Bronchus fibroblast of lung (primary cell): ENCODE measurements at places on chromosomes 6 and 20. TPM values are rescaled to one million over a fixed set of nuclear protein-coding genes. Genes with fewer than 3 reads are reported as not detected.

Gene MTG2
- 23.3 and 24.5 TPM in 2 replicates for total RNA-seq

Gene TMEM200A
- total RNA-seq = 3.4 and 4.2 TPM in 2 replicates

Gene SLPI
- not detected in 2 replicates for total RNA-seq

Gene WFDC2
- not detected in 2 replicates for total RNA-seq

Gene AGPAT4
- total RNA-seq = 5.5 and 6.2 TPM in 2 replicates

Gene PRRT1
- 0.15 and 0.17 TPM in 2 replicates for total RNA-seq

Gene HEY2
- total RNA-seq = not detected in 2 replicates

Gene LY6G6F
- total RNA-seq = not detected in 2 replicates

Gene NKX2-2
- total RNA-seq = not detected in 2 replicates

Gene ADGRF5
- under 0.01 TPM in 2 replicates for total RNA-seq

Gene CCN6
- under 0.01 TPM in 1 of 2 replicates, not detected in the other for total RNA-seq

Gene BPIFB4
- total RNA-seq = not detected in 2 replicates
